T-cell (primary cell): ENCODE measurements at places on chromosomes 6 and 20.

DNA sequence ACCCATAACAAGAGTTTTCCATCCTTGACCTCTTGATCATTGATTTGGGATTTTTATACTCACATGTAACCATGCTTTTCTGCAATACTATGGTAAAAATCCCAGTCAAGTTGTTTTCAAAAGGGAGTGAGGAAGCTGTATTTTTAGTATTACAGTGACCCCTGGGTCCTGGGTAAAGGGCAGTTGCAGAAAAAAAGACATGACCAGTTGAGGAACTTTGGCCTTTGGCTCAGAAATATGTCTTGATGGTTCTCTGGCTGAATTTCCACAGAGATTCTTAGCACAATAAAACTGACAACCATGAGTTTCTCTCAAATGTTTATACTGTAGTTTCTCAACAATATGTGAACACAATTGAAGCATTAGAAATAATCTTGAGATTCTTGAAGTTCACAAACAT is 28.6 kb upstream of the PRL start:
- DNase-seq, result no peak

GRCh38 chr6:113750151-113750855 is 106.8 kb upstream of the MARCKS start:
- DNase-seq, result no peak

- peak; percentile 32 for DNase-seq
Observed at GRCh38 chr6:25138233-25138933, 140.8 kb upstream of the CARMIL1 start.

- no peak for DNase-seq
Observed at GRCh38 chr6:56649053-56649769, 6.5 kb upstream of the DST start.

GRCh38 chr6:5846335-5846734 is 160.4 kb downstream of the NRN1 start:
- DNase-seq, result no peak

- DNase-seq, result no peak
Observed at GRCh38 chr20:50415516-50416268, 94.5 kb upstream of the PTPN1 start.

- DNase-seq, result peak; percentile 19
Observed at GRCh38 chr20:3121271-3121911, 36.9 kb upstream of the AVP start.

GRCh38 chr6:101876431-101876830 is 482.9 kb downstream of the GRIK2 start:
- DNase-seq, result no peak

DNA sequence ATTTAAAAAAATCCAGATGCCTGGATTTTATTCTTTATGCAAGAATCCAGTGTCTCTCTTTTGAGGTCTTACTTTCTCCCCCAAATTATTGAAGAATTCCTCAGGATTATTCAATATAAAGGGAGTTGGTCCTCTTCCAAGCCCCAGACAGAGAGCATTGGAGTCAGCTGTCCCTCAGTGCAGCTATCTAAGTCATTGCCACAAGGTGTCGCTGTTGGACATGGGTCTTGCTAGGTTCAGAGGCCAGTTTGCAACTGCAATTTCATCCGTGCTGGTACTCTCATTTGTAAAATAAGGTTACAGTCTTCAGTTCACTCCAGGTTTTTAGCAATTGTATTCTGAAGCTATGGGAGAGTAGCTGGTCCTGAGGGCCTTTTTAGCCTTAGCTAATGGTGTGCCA is 27.8 kb downstream of the CCN2 start:
- DNase-seq, result no peak

GRCh38 chr6:14038467-14039437 is 78.8 kb upstream of the CD83 start:
- no peak for DNase-seq

GRCh38 chr6:156413154-156413553 is 364.0 kb upstream of the ARID1B start:
- no peak for DNase-seq

DNA sequence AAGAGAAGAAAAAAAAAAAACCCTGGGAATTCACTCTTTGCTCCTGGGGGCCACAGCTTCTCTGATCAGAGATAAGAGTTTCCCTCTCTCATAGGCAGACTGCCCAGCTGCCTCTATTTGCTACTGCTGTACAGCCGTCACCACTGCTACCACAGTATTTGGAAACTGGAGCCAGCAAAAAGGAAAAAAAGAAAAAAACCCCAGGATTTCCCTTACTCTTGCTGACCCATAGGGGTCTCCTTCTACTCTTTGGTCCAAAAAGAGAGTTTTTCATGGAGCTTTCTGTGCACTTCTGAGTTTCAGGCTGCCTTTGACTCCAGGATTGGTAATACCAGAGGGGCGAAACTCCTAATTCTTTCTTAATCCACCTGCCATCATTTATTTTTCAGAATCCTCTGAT is 89.7 kb downstream of the MDGA1 start:
- DNase-seq, result no peak

DNA sequence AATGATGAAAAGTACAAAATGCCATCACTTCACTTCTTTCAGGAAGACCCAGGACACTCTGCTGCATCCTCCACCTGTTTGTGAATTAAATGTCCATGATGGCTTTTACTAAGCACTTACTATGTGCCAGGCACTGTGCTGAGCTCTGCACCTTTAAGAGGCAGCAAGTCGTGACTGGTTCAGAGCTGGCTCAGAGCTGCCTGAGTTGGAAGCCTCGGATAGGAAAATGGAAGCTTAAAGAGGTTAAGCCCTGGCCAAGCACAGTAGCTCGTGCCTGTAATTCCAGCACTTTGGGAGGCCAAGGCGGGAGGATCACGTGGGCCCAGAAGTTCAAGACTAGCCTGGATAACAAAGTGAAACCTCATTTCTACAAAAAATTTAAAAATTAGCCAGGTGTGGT is 95.6 kb downstream of the SNX5 start:
- DNase-seq, result no peak

DNA sequence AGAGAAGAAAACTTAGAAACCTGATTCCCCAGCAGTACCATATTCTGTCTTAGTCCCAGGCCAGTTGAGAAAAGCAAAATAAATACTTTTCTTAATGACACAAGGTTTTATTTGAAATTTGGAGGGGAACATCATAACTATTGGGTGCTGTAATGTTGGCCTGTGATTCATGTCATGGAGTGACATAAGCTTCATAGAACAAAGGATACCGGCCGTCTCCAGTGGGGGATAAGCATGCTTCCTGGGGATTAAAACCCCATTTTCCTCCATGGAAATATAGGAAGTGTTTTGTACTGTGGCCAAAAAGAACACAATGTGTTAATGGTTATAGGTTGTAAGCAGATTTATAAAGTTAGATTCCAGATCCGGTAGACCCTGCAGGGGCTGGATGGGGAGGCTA is 18.0 kb downstream of the MTHFD1L start:
- DNase-seq, result no peak

- DNase-seq, result no peak
Observed at GRCh38 chr6:3532296-3532916, 75.6 kb upstream of the SLC22A23 start.

GRCh38 chr20:4233520-4233919 is 218.2 kb upstream of the RNF24 start:
- DNase-seq, result no peak

DNA sequence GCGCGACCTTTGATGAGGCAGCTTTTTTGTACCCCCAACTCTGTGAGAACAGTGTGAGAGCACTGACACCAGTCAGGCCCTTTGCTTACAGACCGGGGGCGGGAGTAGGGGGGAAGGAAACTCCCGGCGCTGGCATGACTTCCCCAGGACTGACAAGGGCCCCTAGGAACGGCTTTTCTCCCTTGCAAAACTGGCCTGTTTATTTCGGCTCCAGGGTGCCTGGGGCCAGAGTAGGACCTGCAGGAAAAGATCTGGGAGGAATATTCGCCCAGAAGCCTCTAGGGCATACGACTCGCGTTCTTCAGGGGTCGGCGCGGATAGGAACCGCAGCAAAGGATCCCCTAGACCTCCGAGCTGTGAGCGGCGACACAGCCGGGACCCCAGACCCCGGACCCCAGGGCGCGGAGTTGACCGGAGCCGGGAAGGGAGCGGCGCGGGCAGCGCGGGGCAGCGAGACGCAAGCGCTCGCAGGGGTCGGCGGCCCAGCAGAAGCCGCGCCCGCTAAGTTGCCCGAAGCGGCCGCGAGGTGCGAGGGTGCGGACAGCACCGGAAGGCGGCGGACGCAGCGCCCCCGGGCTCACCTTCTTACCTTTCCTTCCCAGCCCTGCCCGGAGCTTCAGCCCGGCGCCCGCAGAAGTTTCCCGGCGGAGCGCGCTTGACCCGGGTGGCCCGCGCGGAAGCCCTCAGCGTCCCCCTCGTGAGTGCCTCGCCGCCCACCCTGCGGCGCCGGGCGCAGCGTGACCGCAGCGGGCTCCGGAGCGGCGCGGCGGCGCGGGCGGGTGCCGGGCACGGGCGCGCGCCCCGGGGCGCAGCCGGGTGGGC is at the start of gene POPDC3:
TSS of gene POPDC3 (minus strand) at position 771 of the 822 bp plus-strand sequence. CDS start 18,105 bp downstream, outside the sequence.
- DNase-seq, result no peak

DNA sequence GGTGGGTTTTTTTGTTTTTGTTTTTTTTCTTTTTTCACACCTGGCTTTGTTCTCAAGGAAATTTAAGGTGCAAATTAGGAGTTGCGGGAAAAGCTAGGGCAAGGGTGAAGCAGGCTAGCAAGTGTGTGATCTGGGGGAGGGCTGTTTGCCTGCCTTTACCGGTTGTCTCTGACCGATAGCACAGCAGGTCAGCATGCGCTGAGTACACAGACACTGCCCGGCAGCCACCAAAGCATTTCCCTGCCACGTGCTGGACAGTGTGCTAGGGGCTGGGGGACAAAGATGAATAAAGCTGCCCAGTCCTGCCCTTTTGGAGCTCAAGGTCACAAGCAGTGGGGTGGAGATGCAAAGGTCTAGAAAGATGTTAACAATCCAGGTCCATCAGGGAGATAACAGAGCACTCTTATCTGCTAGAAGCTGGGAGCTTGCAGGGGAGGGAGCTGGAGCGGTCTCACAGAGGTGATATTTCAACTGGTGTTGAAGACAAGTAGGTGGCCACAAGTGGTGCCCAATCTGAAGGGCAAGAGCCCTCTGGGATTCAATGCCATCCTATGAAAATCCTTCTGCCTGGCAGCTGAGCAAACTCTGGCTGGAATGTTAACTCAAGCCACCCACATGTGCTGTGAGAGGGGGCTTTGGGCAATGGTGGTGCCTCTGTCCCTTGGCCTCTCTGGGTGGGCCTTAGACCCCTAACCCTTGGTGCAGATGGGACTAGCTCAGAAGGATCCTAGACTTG is 24.5 kb downstream of the TTBK1 start:
- DNase-seq, result no peak

- DNase-seq, result no peak
Observed at GRCh38 chr6:14194483-14194882, 76.9 kb downstream of the CD83 start.

DNA sequence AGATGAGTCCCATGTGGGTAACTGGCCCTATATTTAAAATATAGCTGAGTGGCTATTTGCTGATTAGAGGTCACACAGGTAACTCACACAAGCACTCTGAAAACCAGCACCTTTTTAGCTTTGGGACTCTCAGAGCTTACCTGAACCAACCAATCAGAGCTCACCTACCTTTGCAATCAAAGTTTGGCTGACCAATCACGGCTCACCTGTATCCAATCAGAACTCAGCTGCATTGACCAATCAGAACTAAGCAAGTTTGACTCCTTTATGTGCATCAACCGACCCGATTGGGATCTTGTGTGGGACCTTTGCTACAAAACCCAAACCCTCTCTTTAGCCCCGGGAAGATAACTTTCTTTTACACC is 106.8 kb upstream of the NXT1 start:
- DNase-seq, result no peak

GRCh38 chr6:131532580-131533039 is 40.4 kb upstream of the ARG1 start:
- DNase-seq, result no peak

- no peak for DNase-seq
Observed at GRCh38 chr6:82227770-82228169, 19.8 kb downstream of the IBTK start.

- DNase-seq, result no peak
Observed at GRCh38 chr6:19333936-19334335, 503.2 kb upstream of the ID4 start.

DNA sequence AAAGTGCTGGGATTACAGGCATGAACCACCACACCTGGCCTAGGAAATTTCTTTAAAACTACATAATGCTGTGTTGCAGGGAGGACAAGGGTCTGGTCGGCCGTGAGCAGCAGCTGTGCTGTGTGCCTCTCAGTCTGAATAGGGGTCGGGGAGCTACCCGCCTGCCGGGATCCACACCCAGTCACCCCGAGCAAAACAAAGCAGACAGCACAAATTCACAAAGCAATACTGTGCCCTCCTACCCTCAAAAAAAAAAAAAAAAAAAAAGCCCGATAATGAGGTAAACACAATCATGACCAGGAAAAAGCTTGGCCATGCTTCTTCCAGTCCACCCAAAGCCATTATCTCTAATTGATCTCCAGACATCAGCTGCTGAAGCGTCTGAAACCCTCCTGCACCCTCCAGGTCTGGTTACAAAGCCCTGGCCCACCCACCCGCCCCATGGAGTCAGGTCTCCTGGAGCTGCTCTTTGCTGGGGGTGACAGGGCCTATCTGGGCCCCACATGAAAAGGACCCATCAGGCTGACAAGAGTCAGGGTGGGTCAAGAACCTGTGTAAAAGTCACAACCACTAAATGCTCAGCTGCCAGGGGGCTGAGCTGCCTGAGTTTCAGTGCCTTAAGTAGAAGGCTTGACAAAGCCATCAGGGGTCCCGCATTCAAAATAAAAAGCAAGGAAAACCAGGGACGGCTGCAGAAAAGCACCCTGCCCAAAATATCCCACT is 88.2 kb downstream of the NOL4L start:
- no peak for DNase-seq

GRCh38 chr6:7542874-7543624 is 1.6 kb downstream of the DSP start:
- no peak for DNase-seq

DNA sequence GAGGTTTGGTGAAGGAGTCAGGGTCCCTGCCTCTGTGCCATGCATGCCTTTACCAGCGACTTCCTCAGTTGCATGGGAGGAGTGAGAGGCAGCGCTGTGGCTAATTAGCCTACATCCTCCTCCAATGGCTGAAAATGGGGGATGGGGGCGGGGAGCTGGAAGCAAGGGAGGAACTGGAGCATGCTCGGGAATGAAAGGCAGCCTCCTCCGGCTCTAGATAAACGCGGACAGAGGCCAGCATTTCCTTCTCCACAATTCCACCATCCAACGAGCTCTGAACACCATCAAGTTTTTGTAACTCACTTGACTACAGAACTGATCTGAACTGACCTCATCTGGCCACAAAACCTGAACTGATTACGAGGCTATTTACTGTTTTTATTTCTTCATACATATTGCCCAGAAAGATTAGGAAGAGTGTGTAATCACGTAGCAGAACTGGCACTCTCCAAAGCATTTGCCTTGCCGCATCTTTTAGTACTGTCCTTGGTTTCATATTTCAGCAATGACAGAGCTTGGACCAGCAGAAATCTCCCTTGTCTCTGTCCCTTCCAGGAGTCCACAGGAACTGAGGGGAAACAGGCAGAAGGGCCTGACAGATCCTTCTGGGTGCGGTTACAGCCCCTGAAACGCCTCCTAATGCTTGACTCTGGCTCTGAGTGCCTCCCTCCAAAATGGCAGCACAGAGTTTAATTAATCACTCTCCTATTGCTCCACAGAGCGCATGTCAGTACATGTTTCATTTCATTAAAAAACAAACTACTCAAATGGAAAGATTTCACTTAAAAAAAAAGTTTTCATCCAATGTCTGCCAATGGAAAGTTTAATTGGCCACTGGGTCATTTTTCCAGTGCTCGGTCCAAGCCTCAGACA is 58.2 kb upstream of the TRAF3IP2 start:
- DNase-seq, result no peak
